ENCODE measurements at places on chromosomes 1 and 21.

DNA sequence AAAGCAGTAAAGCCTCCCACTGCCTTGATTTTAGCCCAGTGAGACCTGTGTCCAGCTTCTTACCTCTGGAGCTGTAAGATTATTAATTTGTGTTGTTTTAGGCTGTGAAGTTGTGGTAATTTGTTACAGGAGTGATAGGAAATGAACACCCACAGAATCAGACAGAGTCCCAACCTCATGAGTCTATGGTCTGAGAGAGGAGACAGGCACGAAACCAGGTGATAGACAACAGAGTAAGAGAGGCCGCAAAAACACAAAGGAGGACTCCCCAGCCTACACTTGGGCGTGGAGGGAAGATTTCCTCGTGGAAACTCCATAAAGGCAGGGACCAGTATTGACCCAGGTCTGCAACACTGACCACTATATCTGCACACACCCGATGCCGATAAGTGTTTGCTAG is 234.6 kb upstream of the JUN start:
- no peak for DNase-seq

DNA sequence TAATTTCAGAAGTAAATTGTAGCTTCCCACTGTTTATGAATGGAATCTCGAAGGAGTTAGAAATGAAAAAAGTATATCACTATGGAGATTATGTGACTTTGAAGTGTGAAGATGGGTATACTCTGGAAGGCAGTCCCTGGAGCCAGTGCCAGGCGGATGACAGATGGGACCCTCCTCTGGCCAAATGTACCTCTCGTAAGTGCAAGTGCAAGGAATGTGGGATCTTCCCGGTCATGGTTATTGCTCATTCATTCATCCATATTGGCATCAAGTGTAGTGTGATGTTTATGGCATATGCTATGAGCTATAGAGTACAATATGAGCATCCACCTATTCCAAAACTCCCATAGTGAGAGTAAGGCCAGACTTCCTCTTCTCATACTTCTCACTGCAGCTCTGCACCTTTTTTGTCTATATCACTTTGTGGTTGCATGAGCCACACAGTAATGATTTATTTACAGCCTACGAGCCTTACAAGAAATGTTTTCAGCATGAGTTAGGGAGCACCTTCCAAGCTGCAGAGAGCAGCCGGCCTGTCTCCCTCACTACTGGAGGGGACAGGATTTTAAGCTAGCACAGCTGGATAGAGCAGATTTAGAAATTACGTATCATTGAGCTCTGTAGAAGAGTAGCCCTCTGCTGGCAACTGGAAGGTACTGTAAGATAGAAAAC is 24.9 kb upstream of the CR1L start:
- DNase-seq, result no peak

- no peak for DNase-seq
These were observed 70.5 kb upstream of the NGF start for GRCh38 chr1:115408533-115408932.

- DNase-seq, result no peak
These were observed 16.1 kb downstream of the RGS4 start for GRCh38 chr1:163085041-163085903.

GRCh38 chr1:27605300-27605766 is 1.4 kb upstream of the AHDC1 start:
- DNase-seq, result no peak
